ENCODE measurements at places on chromosomes 2 and 18.

- DNase-seq, result no peak
Measured at GRCh38 chr2:191299010-191299409, 53.8 kb downstream of the MYO1B start.

GRCh38 chr2:227185615-227186232 lies 21.3 kb downstream of the COL4A3 start:
- no peak for DNase-seq

- DNase-seq, result no peak
Measured at GRCh38 chr18:56448751-56449150, 189.6 kb downstream of the TXNL1 start.

- no peak for DNase-seq
Measured at GRCh38 chr2:213420828-213421385, 136.6 kb downstream of the SPAG16 start.

Measured in right lung (tissue), 10 donors.